ENCODE measurements at places on chromosomes 11 and 22. TPM values are rescaled to one million over a fixed set of nuclear protein-coding genes. Genes with fewer than 3 reads are reported as not detected.
A peak's percentile ranks its signal among the peaks of the same experiment; 100 is the strongest.

GRCh38 chr11:73866586-73866996 is 10.1 kb downstream of the COA4 start:
- DNase-seq, result peak; percentile 3

The MCAM gene
- 358 TPM for total RNA-seq

DNA sequence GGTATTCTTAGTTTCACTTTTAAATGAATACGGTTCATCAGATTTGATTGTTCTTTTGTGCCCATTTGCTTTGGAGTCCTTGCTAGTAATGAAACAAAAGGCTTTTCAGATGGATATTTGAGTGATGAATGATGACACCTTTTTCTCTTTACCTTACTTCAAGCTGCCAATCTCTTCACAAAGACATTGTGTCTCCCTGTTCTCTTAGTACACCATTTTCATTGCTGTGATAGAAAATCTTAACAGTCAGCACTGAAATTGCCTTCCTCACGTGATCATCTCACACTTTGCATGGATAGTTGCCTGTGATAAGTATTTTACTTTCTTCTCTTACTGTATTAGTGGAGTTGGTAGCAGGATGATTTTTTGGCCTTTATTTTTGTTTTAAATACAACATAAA is 396.6 kb downstream of the NELL1 start:
- DNase-seq, result no peak

GRCh38 chr11:22666325-22666687 is at the start of gene GAS2:
GAS2 (plus strand) TSS chr11:22666611; CDS start chr11:22674870, 8,259 bp downstream.
- no peak for DNase-seq

The CELSR1 gene
- total RNA-seq, result 1.1 TPM
